Cortex of kidney (tissue), 1 donor: ENCODE measurements at places on chromosomes 11 and 22.

- no peak for DNase-seq
These were observed 40.5 kb downstream of the LRRC32 start for GRCh38 chr11:76629853-76630599.

- no peak for DNase-seq
These were observed 728 bp downstream of the FANCF start for GRCh38 chr11:22624742-22625447.

GRCh38 chr11:27717801-27718229, 17.6 kb upstream of the BDNF start:
- DNase-seq = no peak

GRCh38 chr11:19311308-19312030, 70.7 kb upstream of the E2F8 start:
- no peak for DNase-seq

- no peak for DNase-seq
These were observed 24.8 kb downstream of the PTPRJ start for GRCh38 chr11:48005136-48005535.

DNA sequence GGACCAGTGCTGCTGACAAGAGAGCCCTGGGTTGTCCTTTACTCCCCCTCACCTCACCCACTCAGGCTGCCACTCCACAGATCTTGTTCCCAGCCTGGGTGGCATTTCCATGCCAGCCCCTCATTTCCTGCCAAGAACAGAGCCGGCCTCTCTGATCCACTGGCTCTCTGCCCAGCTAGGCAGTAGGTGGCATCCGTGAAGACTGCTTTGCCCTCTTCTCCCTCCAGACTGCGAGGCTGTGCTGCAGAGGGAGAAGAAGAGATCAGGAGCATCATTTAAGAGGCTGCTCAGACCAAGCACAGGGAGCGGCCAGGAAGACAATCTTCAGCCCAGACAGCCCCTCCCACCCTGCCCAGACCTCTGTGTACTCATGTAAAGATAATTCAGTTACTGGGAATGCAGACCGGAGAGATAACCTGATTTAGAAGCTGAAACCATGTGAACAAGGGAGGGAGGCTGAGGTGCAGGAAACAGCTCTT, 126.9 kb upstream of the NCAM1 start:
- no peak for DNase-seq

- DNase-seq = no peak
These were observed 80.5 kb downstream of the TP53I11 start for GRCh38 chr11:44870181-44870580.

- DNase-seq = no peak
These were observed 1.6 kb downstream of the MCAM start for GRCh38 chr11:119315131-119316015.

- DNase-seq = no peak
These were observed 10.3 kb upstream of the ZC3H12C start for GRCh38 chr11:110082899-110083298.

DNA sequence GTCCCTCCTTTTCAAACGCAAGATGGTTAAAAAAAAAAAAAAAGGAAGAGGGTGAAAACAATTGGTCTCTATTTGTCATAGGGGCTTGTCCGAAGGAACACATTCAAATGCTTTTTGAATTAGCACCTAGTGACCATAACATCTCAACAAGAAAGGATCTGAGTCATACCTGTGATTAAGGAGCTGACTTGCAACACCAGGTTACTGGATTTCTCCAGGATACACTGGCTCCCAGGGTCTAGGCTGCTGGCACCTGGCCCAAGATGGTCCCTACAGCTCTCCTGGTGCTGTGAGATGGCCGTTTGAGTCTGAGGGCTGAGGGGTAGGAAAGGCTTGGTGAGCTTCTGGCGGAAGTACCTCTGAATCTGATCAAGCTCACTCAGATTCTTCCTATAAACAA, 28.4 kb upstream of the UCP3 start:
- DNase-seq = no peak

- DNase-seq = no peak
These were observed 22.3 kb downstream of the DHCR7 start for GRCh38 chr11:71425860-71426259.

DNA sequence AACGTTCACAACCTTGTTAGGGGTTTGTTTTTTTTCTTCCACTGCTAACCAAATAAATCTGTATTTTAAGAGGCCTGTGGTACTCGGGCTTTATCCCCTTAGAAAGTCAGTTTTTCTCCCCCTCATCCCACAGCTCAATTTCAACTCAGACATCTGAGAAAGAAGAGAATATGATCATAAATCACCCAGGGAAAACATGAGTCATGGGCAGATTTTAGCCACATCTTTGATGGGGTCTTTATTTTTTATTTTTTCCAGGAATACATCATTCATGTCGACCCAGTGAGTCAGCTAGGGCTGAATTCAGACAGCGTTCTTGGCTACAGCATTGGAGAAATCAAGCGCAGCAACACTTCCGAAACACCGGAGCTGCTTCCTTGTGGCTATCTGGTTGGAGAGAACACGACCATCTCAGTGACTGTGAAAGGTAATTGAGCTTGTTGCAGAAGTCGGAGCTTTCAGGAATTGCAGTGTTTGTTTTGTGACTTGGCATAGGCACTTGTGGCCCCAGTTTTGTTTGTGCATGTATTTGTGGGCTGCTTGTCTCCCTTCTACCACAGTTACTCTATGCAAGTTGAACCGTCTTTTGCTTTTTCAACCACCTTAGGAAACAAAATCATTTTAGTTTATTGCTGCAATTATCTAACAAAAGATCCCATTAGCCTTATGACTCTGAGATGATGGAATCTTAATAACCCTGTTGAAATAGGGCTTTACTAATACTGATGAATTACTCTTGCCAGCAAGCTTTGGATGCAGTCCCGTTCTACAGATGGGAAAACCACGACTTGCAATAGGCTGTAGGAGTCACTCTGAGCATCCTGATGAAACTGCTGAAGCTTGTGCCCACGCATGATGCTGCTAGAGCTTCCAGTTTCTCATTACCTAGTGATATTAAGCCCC, 62.7 kb downstream of the DBX1 start:
- no peak for DNase-seq

GRCh38 chr11:134118006-134118405, 49.1 kb downstream of the JAM3 start:
- no peak for DNase-seq

DNA sequence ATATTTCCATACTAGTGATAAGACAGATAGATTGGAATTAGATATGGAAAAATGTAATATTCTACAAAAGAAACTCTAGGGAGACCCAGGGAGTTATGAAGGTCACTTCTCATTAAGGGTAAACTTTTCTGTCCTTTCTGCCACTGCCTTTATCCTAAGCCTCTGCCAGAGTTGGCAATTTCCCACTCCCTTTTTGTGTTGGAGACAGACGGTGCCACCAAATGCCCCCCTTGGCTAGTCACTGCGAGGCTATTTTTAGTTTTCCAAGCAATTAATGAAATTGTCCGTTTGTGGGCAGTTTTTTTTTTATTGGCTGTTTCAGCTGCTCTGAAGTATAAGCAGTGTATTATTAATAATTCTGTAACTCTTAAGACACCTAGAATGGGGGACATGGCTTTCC, 67.6 kb upstream of the TENM4 start:
- DNase-seq = no peak

- DNase-seq = no peak
These were observed 19.7 kb upstream of the DNAJB13 start for GRCh38 chr11:73931039-73931645.

DNA sequence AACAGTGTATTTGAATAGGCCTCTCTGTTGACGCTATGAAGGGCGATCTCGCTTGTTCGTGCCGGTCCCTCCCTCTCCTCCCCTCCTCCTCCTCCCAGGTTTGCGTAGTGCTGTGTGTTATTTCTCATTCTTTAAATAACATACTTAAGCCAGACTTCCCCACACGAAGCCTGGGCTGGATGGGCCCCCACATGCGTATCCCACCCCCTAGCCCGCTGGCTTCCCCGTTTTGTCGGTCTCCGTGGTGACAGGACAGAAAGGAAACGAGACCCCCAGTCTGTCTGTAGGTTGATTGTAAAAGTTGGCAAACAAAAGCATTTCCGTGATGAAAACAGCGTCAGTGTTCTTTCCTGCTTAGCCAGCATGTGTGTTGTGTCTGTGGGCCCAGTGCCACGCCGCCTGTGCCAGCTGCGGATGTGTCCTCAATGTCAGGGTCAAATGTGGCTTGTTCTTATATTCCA, 27.3 kb downstream of the FAM118A start:
- no peak for DNase-seq

GRCh38 chr22:22576244-22576988, 17.4 kb upstream of the PRAME start:
- no peak for DNase-seq

- no peak for DNase-seq
These were observed 55.1 kb downstream of the CEP164 start for GRCh38 chr11:117382746-117383145.

GRCh38 chr11:41056892-41057569, 402.4 kb downstream of the LRRC4C start:
- DNase-seq = no peak

- DNase-seq = no peak
These were observed 724 bp downstream of the ARFIP2 start for GRCh38 chr11:6480299-6480914.

GRCh38 chr11:839875-840617, 2.3 kb downstream of the POLR2L start:
- DNase-seq = no peak

DNA sequence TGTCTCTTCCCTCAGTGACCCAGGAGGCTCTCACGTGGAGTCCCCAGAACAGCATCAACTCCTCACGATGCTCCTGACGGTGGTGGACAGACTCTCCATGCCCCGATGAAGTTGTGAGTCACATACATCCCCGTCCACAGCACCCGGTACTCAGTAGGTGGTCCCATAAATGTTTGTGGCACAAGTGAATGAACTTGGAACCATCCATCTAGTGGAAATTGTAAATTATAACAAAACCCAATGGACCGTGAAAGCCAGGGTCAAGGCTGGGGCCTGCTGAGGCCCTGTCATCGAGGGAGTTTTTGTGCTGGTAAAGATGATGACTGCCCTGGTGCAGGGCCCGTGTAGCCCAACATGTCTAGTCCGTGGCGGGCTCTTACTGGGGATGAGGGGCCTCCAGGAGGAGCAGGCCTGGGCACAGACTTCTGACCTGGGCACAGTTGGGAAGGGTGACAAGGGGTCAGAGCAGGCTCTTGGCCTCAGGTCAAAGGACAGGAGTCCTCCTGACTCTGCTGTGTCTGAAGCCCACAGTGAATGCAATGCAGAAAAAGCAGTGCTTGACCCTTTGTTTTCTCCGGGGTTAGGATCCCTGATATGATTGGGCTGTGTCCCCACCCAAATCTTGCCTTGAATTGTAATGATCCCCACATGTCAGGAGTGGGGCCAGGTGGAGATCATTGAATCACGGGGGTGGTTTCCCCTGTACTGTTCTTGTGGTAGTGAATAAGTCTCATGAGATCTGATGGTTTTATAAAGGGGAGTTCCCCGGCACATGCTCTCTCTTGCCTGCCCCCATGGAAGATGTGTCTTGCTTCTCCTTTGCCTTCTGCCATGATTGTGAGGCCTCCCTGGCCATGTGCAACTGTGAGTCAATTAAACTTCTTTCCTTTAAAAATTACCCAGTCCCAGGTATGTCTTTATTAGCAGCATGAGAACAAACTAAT, 20.0 kb upstream of the SMIM38 start:
- DNase-seq = no peak

DNA sequence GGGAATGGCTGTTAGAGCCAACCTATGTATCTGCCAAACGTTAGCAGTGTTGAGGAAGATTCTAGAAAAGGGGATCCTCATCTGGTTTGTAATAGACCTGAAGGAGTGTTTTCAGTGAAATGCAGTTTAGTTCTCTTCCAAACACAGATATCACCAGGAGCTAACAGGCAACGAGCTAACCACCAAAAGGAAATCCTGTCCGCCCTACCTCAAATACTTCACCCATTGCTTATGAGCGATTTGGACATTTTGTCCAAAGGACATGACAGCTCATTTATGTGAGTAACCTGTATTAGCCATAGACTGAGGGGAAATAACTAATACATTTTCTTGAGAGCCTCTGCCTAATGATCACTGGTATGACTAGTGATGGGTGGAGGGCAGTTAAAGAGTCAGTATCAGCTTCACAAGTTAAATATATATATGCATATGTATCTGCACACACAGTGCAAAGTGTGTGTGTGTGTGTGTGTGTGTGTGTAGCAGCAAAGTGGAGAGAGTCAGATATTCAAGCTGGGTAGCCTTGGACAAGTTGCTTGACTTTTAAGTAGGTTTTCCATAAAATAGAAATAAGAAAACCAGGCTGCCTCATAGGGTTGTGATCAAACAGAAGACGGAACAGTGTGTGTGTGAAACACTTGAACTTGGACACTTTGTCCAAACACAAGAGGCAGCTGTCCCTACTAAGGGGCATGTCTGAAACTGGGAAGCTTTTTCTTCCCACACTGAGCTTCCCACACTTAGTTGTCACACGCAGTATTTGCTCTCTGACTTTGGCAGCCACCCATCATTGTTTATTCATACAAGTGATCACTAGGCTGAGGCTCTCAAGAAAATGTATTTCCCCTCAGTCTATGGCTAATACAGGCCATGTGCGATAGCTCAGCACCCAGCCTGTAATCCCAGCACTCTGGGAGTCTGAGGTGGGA, 940 bp upstream of the C11orf91 start:
- no peak for DNase-seq

- DNase-seq = no peak
These were observed 473.0 kb upstream of the CCDC90B start for GRCh38 chr11:83759148-83759547.

GRCh38 chr11:100875521-100875869, 188.4 kb downstream of the ARHGAP42 start:
- DNase-seq = no peak
